ENCODE measurements at places on chromosomes 11 and 22.

- no peak for DNase-seq
Measured at GRCh38 chr22:21446128-21446826, 20.9 kb upstream of the TMEM191C start.

DNA sequence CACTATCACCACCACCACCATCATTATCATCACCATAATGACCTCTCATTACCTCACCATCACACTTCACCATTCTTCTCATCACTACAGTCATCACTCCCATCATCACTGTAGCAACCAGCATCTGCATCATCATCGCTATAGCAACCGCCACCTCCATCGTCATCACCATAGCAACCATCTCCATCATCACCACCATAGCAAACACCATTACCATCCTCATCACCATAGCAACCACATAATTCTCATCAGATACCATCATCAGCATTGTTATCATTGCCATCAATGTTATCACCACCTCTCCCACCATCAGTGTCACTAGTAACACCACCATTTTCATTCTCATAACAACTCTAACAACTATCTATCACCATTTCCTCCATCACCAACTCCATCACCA, 23.1 kb upstream of the CD82 start:
- no peak for DNase-seq

DNA sequence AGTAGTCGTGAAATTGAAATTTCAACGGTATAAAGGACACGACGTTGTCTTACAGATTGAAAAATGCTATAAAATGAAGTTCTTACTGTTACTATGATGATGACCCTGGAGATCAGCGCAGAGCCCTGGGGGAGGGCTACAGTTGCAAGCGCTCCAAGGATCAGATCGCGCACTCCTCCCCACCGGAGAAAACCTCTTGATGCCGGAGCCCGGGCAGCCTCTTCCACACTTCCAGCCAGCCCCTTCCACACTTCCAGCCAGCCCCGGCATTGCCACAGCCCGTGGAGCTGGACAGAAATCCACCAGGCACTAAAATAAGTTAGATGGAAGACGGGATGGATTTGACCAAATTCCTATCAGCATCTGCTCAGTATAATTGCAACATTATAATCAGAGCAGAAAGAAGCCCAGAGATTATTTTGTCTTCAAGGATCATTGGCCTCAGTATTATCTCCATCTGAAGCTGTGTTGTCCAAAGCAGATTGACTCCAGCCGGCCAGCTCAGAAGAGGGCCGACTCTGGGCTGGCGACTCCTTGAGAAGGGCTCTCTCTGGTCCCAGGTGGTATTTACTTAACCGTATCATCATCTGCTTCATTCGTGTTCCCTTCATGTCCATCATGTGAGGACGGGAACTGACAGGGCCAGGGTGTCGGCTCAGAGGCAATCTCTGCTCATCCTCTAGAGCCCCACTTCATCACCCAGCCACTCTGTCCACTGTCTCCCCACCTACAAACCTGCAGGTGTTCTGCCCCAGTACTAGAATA, 777 bp upstream of the MICAL3 start:
- no peak for DNase-seq

- no peak for DNase-seq
Measured at GRCh38 chr11:107791343-107792048, 67.1 kb downstream of the SLC35F2 start.
